ENCODE measurements at places on chromosomes 16 and 17. TPM values are rescaled to one million over a fixed set of nuclear protein-coding genes. Genes with fewer than 3 reads are reported as not detected.

TPSG1 gene
- 1.4 TPM for polyA plus RNA-seq

SEPTIN1 gene
- 7.2 TPM for polyA plus RNA-seq

C17orf100 gene
- 3.7 TPM for polyA plus RNA-seq

CDH8 gene
- polyA plus RNA-seq: not detected

PKMYT1 gene
- polyA plus RNA-seq: 7.5 TPM

EVPLL gene
- polyA plus RNA-seq: 1.2 TPM

- no peak for DNase-seq
Observed at GRCh38 chr16:85002099-85002541, 9.2 kb downstream of the ZDHHC7 start.

DNA sequence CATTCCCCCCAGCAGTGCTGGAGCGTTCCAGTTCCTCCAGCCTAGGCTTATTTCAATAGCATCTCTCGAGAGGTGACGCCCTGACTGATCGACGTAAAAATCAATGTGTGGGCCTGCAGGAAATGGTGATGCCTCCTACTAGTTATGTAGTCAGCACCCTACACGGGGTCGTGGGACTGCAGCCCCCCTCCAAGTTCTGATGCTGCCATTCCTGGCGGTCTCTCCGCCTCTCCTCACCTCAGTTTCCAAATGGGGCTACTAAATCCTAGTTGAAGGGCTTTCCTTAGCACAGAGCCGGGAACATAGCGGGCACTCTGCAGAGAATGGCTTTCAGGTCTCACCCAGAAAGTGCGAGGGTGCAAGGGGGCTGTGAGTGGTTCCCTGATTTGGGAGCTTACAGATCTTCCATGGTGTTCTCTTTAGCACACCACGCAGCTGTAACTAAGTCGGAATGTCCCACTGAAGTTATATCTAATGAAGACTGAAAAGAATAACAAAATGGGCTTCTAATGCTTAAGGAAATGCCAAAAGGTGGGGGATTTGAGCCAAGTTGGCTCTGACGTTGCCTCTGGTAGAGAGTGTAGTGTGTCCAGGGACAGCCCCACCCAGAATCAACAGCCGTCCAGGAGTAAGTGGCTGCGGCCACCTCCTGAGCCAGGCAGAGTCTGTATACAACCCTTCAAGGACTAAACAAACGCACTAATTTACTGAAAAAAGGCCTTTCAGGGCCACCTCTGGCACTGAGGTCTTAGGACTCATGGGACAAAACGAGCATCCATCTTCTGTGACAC lies 299.7 kb upstream of the FOXF1 start:
- DNase-seq: no peak

DNA sequence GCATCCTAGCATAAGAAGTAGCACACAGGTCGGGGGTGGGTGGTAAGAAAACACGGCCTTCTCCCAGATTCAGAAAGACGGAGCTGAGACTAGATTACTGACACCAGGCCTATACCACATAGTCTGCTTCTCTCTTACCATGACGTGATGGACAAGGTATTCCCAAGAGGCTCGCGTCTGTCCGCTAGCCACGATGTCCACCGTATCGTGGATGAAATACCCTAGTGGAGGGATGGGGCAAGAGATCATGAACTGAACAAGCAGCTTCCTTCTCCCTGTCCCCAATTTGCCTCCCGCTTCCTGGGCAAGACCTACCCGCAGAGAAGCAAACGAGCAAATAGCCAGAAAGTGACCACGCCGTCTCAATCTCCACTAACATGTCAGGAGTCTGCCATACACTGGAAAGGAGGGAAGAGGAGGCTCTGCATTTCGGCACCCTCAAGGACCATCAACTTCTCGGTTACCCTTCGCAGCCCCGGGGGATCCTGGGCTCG lies 820 bp downstream of the TLCD1 start:
- DNase-seq: no peak

GRCh38 chr17:57289130-57289529 lies 32.8 kb downstream of the MSI2 start:
- no peak for DNase-seq

- DNase-seq: peak; percentile 77
Observed at GRCh38 chr17:21280081-21280518, 4.4 kb upstream of the MAP2K3 start.

GRCh38 chr16:86771506-86772460 lies 193.4 kb downstream of the FOXL1 start:
- DNase-seq: no peak

DNA sequence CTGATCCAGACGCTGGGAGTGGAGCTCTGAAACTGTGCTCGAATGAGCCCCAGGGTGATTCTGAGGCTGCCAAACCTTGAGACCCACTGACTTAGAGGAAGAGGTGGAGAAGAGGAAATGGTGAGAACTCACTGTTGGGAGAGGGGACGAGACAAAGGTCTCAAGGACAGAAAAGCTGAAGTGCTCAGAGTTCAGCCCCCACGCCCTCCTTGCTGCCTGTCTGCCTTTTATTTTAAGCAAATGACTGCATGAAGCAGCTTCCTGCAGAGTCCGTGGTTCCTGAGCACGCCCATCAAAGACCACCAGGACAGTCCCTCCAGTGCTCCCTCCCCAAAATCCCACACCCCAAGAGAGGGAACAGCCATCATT lies 20.4 kb downstream of the COTL1 start:
- no peak for DNase-seq

- peak; percentile 18 for DNase-seq
Observed at GRCh38 chr16:9869776-9870175, 312.5 kb downstream of the GRIN2A start.

DNA sequence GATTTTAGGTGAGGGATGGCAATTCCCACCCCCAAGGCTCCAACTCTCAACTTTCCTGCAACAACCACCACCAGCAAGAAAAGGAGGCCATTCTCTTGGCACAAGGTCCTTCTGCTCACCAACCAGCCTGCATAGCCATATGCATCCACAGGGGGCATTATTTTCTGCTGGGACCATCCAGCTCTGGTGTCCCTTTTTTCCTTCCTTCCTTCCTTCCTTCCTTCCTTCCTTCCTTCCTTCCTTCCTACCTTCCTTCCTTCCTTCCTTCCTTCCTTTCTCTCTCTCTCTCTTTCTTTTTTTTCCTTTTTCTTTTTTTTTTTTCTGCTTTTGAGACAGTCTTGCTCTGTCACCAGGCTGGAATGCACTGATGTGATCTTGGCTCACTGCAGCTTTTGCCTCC lies 21.1 kb upstream of the COX10 start:
- DNase-seq: no peak
